ENCODE measurements at places on chromosomes 2 and 18. TPM values are rescaled to one million over a fixed set of nuclear protein-coding genes. Genes with fewer than 3 reads are reported as not detected.
A peak's percentile ranks its signal among the peaks of the same experiment; 100 is the strongest.

DNA sequence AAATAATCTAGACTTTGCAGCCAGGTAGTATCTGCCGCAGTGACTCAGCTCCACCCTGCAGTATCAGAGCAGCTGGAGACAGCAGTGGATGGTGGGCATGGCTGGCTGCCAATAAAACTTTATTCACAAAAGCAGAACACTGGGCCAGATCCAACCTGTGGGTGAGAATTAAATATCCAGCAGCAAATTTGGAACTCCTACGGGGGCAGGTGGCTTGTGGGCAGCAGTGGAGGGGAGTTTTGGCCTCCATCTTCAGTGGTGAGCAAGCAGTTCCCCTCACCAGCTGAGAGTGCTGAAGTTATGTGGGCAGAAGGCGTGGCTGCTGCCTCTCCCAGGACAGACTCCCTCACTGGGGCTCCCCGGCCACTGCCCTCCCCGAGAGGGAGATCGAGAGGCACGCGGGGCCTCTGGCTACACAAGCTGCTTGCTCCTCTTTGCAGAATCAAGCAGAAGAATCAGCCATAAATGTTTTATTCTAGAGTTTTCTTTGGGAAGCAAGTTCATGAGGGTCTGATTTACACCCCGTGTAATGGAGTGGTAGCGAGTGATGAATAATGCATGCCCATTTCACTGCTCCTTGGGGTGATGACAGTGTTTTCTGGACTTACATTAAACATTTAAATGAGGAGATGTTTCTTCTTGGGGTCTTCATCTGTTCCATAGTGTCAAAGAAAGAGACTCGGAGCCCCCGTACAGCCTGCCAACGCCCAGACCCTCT lies 204.3 kb downstream of the SEPTIN10 start:
- DNase-seq: peak; percentile 28

- DNase-seq: no peak
Measured at GRCh38 chr2:88159481-88159880, 10.7 kb upstream of the THNSL2 start.

DNA sequence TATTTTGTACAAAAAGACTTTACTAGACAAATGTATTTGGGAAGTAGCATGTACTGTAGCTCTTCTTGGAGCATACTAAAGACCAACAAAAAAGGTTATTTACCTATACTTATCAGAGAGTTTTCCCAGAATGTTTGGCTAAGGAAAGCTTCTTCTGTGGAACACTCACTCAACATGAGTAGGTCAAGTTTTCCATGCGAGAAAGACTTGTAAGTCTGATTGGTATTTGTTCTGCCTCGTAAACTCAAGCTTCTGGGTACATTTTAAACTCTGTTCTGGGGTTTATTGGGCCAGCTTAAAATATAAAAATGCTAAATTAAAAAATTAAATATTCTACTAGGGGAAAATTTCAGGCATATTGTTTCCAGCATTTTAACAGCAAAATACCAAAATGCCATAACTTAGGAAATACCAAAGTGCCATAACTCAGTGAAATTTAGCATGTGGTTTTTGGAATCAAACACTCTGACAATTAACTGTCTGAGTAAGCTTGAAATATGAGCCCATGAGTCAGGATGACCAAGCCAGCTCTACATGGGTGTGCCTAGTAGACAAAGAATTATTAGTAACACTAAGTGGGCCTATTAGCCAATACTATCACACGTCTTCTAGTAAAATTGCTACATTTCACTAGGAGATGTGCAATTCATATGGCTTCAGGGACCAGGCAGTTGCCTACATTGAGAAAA lies 47.3 kb upstream of the SERPINE2 start:
- peak; percentile 93 for DNase-seq

DNA sequence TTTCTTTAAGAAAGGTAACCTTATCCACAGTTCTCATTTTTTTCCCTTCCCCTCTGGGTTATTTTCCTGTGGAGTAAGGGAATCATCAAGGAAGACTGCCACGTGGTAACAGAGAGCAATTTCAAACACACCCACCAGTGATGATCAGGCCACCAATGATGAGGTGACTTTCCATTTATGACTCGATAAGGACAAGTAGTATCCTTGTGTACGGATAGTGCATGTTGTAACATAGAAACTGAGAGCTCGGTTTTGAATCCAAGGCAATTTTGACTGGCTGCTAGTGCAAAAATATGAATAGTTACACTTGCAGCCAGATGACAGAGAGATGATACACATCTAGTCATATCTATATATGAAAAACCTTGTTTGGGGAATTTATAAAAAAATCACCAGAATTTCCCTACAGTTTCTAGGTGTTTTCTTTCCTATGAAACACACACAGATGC lies 143.6 kb upstream of the TCF4 start:
- peak; percentile 6 for DNase-seq

DNA sequence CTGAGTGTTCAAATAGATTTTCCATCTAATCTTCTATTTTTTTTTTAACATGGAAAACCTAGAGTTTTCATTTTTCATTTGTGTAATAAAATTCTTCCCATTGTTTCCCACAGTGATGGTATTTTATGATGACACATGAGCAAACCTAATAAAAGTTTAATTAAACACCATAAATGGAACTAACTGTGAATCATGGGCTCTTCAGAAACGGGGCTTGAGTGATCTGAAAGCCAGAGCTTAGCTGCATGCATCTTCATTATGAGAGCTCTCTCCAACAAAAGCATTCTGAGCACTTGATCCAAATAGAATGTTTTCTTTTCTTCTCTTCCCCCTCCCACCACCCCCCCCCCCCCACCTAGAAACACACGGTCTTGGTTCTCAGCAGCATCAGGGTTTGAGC lies 82.1 kb upstream of the REV1 start:
- DNase-seq: no peak

The SERPINB12 gene
- not detected for total RNA-seq

The MYOM1 gene
- not detected for total RNA-seq

Data from HT1080 (cell line).